ENCODE measurements at places on chromosomes 4 and X. TPM values are rescaled to one million over a fixed set of nuclear protein-coding genes. Genes with fewer than 3 reads are reported as not detected.
A peak's percentile ranks its signal among the peaks of the same experiment; 100 is the strongest.

Gene APLN
- total RNA-seq: 0.33 TPM

DNA sequence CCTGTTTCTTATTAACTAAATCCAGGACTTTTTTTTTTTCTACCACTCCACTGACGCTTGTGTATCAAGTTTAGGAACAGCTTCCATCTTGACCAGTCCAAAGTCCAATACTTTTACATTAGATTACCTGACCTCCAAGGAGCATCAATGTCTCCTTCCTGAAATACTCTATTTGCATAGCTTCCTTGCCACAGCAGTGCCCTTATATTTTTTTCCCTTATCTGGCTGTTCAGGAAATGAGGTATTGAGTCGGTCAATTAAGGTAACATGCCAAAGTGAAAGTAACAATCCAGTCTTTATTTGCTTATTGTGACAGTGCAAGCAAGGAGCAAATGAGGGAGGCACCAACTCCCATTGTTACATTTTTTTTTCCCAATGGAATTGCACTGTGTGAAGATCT, 730.8 kb upstream of the NDST4 start:
- no peaks in the 10 kb centered on the region for H3K27me3 ChIP-seq
- peaks cover under 1% of the 10 kb centered on the region for H3K36me3 ChIP-seq
- DNase-seq: no peak

DNA sequence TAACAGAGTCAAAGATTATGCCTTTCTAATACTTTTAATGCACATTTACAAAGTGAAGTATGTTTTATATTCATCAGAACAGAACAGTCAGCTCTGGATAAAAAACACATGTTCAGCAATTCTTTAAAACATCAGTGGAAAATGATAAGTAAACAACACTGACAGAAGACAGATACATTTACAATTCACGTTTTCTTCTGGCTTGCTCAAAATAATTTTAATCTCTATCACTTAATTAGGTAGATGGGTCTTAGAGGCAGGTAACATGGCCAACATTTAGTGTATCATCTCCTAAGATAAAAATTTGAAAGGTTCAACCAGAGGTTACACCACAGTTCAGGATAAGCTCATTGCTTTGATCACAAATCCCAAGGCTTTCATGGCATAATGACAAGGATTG, 156.8 kb upstream of the MAB21L2 start:
- H3K4me3 ChIP-seq: no peak overlapping the region
- peaks cover 14% of the 10 kb centered on the region for H3K36me3 ChIP-seq
- peak overlapping the region; percentile 77 for H3K27ac ChIP-seq
- no peaks in the 10 kb centered on the region for H3K27me3 ChIP-seq
- no peak for DNase-seq
- peaks cover 22% of the 10 kb centered on the region for H3K4me1 ChIP-seq

Gene CA5B
- 24.0 TPM for total RNA-seq

DNA sequence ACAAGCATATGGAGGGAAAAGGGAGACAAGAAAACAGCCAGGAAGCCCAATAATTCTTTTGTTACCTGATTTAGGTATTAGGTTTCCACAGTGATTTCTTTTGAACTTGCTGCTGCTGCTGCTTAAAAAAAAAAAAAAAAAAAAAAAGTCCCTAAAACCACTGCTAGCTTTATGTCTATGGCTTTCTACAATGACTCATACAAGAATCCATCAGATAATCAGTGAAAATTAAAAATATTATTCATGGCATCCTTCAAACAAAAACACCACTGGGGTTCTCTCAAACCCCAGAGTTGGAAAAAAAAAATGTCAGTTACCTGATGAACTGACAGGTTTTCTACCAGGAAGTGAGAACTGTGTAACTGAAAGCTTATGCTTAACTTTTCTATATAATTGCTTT, 14.3 kb downstream of the EPHA5 start:
- no peaks in the 10 kb centered on the region for H3K36me3 ChIP-seq
- peaks cover 8% of the 10 kb centered on the region for H3K4me1 ChIP-seq
- H3K27ac ChIP-seq: no peak overlapping the region
- no peak overlapping the region for H3K4me3 ChIP-seq

Gene S100P
- 1.1 TPM for total RNA-seq

DNA sequence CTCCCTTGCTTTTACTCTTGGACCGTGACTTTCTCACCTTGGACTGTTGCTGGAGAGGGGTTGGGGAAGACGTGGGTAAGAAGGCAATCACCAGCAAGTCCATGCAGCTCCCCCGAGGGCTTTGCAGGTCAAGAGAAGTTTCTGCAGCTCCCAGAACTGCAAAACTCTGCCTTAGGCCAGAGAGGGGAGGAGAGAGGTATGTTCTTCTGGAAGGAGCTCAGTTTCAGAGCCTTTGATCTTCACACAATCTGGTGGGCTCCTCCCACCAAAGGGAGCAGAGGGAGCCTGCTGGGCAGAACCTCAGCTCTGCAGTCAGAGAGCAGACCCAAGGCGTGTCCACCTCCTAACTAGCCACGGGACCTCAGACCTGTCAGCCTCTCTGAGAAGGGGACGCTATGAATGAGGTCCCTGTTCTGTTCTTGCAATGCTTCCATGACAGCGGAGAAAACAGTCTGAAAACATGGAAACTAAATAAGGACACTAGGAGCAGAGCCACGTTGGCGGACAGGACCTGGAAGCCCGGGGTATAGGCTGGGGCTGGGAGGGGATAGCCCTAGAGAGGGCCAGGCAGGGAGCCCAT, 92.8 kb downstream of the EVC2 start:
- no peak overlapping the region for H3K4me3 ChIP-seq
- peaks cover 35% of the 10 kb centered on the region for H3K4me1 ChIP-seq
- peaks cover 56% of the 10 kb centered on the region for H3K36me3 ChIP-seq
- H3K27me3 ChIP-seq: no peaks in the 10 kb centered on the region
- peak overlapping the region; percentile 54 for H3K27ac ChIP-seq

- no peak for DNase-seq
- no peak overlapping the region for H3K27ac ChIP-seq
- no peaks in the 10 kb centered on the region for H3K27me3 ChIP-seq
- peaks cover 7% of the 10 kb centered on the region for H3K4me1 ChIP-seq
- H3K36me3 ChIP-seq: no peaks in the 10 kb centered on the region
Measured at GRCh38 chr4:6896035-6896434, 13.6 kb upstream of the TBC1D14 start.

- no peak overlapping the region for H3K4me3 ChIP-seq
- H3K27ac ChIP-seq: no peak overlapping the region
- no peaks in the 10 kb centered on the region for H3K36me3 ChIP-seq
- peaks cover 3% of the 10 kb centered on the region for H3K4me1 ChIP-seq
Measured at GRCh38 chr4:20106921-20107320, 144.8 kb upstream of the SLIT2 start.

Gene CITED1
- 1.6 TPM for total RNA-seq

Gene INTU
- total RNA-seq: 25.0 TPM

DNA sequence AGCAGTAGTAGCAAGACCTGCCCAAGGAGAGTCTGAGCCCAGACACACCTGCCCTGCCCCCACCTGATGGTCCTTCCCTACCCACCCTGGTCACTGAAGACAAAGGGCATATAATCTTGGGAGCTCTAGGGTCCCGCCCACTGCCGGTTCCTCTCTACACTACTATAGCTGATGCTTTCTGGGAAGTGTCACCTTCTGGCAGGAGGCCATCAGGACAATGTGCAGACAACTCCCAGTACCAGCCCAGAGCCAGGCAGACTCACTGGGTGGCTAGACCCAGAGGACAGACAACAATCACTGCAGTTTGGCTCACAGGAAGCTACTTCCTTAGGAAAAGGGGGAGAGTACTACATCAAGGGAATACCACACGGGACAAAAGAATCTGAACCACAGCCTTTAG, 312.7 kb downstream of the SPRY1 start:
- DNase-seq: no peak
- H3K27me3 ChIP-seq: no peaks in the 10 kb centered on the region
- H3K27ac ChIP-seq: no peak overlapping the region
- H3K4me1 ChIP-seq: peaks cover 2% of the 10 kb centered on the region
- peaks cover 22% of the 10 kb centered on the region for H3K36me3 ChIP-seq

DNA sequence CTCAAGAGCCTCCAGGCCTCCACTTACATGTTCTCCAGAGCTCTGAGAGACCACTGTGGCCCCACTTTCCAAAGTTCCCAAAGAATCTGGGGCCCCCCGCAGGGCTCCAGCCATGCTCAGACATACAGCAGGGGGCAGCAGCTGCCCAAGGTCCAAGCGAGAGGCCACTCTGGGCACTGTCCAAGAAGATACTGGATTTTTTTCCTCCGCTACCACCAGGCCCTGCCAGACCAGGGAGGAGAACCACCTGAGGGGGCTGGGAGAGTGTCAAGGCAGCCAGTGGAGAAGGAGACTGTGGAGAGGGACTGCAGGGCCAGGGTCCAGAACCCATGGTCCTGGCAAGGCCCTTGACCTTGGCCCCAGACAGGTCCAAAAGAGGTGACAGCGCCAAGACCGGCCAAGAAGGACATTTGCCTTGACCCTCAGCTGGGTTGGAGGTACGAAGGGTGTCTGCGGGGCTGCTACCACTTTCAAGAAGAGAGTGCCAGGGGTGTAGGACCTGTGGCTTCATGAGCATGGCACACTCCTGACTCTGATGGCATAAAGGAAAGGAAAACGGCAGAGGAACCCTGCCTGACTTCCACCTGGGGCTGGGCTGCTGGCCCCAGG, 5.3 kb downstream of the EMD start:
- H3K4me3 ChIP-seq: no peak overlapping the region
- DNase-seq: no peak
- peaks cover 2% of the 10 kb centered on the region for H3K36me3 ChIP-seq
- no peaks in the 10 kb centered on the region for H3K27me3 ChIP-seq
- H3K27ac ChIP-seq: no peak overlapping the region

Gene SSX4B
- not detected for total RNA-seq

DNA sequence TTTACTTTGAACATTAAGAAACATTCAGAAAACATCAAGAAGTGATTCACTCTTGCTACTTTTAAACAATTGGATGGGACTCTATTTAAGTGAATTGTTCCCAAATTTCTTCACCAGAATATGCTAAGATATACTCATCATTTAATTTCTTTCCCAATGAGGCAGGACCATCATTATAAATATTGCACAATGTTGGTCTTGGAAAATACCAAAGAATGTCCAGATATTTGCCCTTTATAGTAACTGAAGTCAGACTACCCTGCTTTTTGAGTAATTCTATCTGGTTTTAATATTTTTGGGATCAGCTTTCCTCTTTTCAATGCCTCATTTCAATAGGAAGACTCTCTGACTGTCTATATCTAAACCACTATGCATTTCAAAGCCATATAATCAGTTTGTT, 129.4 kb upstream of the TENM3 start:
- DNase-seq: no peak
- H3K4me1 ChIP-seq: peaks cover 8% of the 10 kb centered on the region
- H3K27ac ChIP-seq: no peak overlapping the region
- H3K27me3 ChIP-seq: no peaks in the 10 kb centered on the region

Gene UGT2B11
- not detected for total RNA-seq

Gene COL4A6
- total RNA-seq: 102 TPM
